Muscle of back (tissue), 13 donors: ENCODE measurements at places on chromosomes 11 and 22.

DNA sequence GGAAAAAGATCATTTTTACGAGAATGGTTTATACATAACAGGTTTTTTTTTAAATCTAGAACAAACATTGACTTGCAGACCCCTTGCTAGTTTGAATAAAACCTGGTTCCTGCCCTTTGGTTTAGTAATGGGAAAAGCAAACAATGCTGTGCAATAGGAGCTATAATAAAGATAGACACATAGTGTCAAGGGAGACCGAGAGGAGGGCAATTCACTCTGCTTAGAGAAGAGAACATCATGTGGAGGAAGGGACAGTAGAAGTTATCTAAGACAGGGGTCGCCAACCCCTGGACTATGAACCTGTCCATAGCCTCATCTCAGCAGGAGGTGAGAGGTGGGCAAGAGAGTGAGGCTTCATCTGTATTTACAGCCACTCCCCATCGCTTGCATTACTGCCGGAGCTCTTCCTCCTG is 7.0 kb upstream of the RDX start:
- no peak for DNase-seq

DNA sequence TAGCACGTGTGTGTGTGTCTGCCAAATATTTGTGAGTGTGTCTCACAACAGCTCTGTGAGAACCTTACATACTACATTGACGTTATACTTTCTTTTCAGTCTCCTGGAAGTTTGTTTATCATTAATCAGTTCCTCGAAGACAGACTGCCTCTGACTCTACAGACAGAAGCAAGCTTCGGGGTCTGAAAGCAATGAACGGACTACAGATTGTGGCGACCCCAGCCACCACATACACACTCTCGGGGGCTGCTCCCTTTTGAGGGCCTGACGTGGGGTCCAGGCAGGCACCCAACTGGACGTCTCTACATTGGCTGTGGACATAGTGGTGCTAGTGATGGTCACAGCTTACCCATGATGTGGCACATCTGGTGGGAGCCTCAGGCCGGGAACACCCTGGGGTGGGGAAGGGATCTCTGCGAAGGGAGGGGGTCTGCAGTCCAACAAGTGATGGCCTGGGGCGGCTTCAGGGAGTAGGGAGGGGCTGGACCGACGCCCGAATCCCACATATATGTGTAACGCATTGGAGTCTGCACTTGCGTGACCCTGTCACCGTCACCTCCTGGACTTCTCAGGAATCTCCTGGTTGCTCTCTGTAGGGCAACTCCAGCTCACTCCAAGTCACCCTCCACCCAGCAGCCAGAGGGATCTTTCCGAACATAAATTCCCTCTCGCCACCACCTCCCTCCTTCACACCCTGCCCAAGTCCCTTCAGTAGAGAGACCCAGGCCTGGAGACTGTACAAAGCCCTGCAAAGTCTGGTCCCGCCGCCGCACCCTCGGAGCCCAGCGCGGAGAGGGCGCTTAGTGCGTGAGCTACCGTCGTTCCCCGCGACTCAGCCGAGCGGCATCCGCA is 30.4 kb upstream of the TRIM29 start:
- DNase-seq = no peak

GRCh38 chr11:95248666-95249467 is 17.9 kb upstream of the SESN3 start:
- DNase-seq = no peak

DNA sequence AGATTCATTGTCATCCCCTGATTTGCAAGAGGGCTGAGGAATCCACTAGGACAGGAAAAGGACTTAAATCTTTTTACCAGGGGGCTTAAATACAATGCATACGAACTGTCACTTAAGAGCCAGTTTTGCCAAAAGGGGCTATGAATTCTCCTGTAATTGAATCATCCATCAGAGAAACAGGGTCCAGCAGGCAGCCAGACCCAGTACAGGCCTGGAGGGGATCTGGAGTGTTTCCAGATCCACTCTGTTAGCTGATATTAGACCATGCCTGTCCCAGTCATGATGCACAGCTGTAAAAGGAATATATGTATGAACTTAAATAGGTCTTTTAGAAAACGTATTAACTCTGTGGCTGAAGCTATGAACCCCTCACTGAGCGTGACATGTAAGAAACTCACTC is 53.8 kb upstream of the PRSS23 start:
- DNase-seq = no peak

- peak; percentile 89 for DNase-seq
Measured at GRCh38 chr22:27213766-27214581, 556.6 kb downstream of the MIAT start.

DNA sequence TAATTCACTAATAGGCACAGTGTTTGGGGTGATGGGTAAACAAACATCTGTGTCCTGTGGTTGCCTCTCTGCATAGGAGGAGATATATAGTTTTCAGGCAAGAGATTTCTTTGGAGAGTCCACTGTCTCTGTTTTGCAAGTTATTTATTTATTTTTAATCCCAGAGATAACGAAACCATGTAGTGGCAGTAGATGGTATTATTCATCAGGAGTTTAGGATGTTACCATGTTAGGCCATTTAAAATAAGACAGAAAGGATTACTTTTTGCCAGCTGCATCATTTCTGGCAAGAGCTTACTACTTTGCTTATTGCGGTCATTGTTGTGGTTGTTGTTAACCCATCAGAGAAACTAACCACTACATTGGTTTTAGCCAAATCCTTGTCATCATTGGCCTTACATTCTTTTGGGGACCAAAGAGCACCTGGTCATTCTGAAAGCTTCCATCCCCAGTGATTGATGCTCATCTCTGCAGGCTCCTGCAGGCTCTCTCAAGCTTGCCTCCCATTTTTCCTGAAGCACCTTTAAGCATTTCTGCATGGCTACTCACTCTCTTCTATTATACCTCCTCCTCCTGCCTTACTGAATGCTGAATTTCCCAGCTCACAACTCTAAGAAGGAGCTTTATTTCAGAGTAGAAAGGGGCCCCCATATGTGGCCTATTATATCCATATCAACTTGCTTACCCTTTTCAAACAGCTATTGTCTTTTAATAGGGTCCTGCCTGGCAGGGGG is 84.4 kb downstream of the CSTPP1 start:
- no peak for DNase-seq

DNA sequence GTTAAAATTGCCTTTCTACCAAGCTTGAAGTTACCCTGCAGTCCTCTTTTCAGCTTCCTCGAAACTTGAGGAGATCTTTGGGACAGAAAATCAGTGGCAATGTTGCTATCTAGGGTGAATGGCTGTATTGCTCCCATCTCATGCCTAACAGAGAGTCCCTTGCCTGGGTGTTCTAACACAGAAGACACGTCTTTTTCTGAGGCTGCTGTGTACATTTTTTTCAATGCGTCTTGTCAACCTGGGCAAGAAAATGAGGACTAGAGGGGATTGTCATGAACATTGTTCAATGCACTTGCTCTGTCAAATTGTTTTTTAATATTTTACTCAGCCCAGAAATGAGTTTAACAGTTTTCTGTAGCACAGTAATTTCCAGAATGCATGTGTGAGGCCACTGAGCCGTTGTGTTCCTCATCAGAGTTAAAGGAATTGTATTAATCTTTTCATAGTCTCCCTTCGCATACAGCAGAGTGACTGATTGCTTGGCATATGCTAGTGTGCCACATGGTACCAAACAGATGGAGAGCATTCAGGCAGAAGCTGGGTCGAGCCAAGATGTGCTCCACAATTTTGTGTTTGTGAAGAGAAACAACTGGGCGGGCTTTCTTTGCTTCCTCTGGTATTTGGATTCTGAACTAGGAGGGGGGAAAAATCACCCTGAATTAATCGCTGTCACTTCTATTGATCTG is 86.0 kb downstream of the CASP12 start:
- DNase-seq = no peak
